ENCODE measurements at places on chromosomes 16 and 17.

- DNase-seq: no peak
These were observed 210.2 kb downstream of the KATNIP start for GRCh38 chr16:27759967-27760788.

GRCh38 chr17:5485270-5486205, at the start of gene DERL2:
Gene DERL2, minus strand, starts transcription at chr17:5486178. Its CDS starts 17 bp downstream, at chr17:5486161.
- DNase-seq: no peak

DNA sequence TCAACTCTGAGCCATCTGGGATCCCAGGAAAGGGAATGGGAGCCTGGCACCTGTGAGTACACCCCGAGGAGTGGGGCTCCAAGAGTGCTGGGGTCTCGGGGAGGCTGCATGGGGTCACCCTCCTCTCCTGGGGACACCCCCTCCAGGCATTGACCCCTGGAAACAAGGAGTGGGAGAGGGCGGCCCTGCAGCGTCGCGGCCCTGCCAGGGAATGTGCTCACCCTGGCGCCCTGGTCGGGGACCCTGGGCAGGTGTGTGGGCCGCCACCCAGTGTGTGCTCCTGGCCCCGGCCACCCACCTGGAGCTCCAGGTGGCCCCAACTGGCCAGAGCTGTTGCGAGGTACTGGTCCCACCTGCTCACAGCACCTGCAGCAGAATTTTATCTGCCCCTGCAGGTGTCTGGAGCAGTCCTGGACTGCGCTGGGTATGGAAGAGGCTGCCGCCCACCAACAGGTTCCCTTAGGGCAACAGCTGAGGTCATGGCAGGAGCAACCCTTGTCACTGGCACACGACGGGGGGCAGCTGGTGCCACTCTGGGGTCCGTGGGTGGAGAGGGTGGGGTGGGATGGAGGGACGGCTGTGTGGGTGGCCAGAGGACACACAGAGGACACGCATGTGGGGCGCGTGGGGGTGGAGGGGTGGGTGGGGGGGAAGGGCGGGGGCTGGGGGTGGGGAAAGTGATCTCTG, 5.4 kb upstream of the PABPN1L start:
- DNase-seq: no peak

GRCh38 chr16:3022684-3023414, 893 bp downstream of the HCFC1R1 start:
- DNase-seq: no peak

DNA sequence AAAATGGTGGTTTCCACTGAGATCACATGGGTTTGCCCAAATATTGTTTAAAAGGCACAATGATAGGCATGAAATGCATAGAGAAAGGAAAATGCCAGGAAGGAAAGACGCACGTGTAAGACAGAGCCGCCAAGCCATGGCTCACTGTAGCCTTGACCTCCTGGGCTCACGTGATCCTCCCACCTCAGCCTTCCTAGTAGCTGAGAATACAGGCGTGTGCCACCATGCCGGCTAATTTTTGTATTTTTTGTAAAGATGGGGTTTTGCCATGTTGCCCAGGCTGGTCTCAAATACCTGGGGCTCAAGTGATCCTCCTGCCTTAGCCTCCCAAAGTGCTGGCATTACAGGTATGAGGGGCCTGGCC, 4.0 kb downstream of the BHLHA9 start:
- DNase-seq: no peak

- DNase-seq: no peak
These were observed 98.5 kb downstream of the RAP1GAP2 start for GRCh38 chr17:2894782-2895181.

- DNase-seq: no peak
These were observed 6.6 kb downstream of the ZNF319 start for GRCh38 chr16:57993897-57994296.

All from stimulated activated CD4-positive, alpha-beta T cell treated with anti-CD3 and anti-CD28 coated beads, TNF-alpha, amount 100 ng/mL, for 24 hours (primary cell).